ENCODE measurements at places on chromosomes 1 and 21.

- no peak for DNase-seq
Observed at GRCh38 chr1:85629532-85629920, 49.0 kb downstream of the CCN1 start.

DNA sequence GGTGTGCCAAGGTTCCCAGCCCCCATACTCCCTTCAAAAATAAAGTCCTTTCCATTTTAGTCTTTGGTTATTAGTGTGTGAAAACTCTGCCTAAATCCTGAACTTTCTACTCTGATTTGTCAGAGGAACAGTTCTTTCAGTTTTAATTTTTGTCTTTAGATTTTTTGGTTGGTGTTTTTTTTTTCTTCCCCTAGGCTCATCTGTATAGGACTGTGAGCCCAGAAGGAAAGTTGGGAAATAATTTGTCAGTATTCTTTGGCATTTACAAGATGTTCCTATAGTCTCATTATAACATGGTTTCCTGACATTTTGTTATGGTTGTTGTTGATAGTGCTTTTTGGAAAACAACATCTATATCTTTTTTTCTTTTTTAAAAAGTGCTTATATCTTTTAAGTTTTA is 38.0 kb downstream of the LAMC1 start:
- DNase-seq: no peak

GRCh38 chr1:240399381-240399780 is 212.6 kb downstream of the GREM2 start:
- no peak for DNase-seq

DNA sequence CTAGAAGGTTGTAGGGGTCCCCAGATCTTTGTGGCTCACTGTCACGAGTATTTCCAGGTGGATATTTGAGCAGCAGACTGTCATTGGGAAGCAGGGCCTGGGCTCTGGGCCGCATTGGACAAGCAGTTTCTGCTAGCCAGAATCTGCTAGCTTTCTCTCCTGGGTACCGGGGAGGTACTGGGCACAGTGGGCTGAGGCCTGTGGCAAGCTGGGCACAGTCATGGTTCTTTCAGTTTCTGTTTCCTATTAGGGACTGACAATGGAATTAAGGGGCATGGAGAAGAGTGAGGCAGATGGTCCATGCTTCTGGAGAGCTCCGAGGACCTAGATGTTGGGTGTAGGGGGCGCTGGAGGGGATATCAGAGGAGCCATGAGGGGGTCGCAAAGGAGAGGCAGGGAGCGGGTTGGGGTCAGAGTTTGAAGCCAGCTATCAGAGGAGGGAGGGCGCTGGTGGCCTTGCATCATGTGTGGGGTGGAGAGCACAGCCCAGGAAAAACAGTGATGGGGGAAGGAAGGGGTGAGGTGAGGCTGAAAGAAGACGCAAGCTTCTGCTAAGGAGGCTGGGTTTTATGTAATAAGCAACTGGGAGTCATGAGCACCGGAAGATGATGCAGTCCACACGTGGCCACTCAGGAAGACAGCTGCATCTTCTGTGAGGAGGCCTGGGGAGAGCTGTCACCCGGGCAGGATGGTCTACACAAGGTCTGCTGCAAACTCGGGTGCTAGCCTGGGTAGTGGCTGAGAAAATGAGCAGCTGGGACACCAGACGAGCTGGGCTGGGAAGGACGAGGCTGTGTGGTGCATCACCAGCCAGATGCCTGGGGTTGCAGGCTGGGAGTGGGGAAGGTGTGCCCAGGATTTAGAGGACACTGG is 72.7 kb downstream of the IER5 start:
- no peak for DNase-seq

All from neural crest cell (in vitro differentiated cells).